ENCODE measurements at places on chromosomes 2 and 18.

GRCh38 chr18:69948919-69949537, 1.4 kb upstream of the CD226 start:
- no peak for DNase-seq

DNA sequence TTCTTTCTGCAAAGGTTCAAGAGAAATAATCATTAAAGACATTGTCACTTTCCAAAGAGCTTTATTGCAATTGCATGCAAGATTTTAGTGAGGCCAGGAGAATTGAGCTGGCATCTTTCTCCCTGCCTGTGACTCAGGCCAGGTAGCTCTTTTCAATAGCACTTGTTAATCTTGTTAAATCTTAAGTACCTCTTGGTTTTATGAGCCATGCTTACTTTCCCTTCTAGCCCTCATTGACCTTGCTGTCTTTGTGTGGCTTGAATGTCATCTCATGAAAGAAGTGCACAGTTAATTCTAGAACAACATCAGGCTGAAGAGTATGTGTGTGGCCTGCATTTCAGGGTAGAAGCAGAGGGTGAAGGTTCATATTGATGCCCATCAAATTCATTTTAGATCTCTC, 14.8 kb upstream of the LGALSL start:
- DNase-seq, result no peak

- no peak for DNase-seq
Measured at GRCh38 chr18:26040051-26040656, 50.3 kb downstream of the SS18 start.

- DNase-seq, result no peak
Measured at GRCh38 chr2:16128746-16129610, 188.6 kb downstream of the MYCN start.

DNA sequence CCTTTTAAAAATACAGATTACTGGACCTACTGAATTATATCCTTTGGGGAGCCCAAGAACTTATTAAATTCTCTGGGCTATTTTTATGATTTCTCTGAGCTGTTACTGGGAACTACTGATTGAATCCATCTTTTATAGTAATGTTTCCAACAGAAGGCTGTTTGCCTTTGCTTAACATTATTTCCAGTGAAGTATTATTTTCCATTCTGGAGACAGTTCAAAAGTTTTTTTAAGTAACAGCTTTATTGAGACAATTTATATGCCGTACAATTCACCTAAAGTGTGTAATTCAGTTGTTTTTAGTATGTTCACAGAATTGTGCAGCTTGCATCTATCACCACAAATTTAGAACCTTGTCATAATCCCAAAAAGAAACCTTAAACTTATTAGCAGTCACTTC, 100.6 kb downstream of the BABAM2 start:
- no peak for DNase-seq

DNA sequence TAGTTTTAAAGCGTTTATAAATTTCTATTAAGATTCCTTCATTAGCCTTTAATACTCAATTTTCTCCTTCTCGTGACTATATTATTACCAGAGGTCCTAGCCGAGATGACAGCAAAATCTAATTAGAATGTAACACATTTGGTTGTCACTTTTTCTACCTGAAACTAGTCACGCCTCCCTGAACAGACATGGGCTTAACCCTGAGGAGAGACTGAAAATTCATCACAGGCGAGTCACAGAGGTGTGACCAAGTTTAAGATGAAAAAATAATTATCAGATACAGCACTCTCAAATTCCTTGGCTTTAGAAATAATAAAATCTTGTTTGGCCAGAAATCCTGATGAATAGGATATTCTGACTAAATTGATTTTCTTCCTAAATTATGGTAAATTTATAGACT, 834.4 kb upstream of the SLC39A10 start:
- DNase-seq, result no peak

Measured in CD4-positive, alpha-beta T cell (primary cell).